NCI-H1417 treated with DMSO at 0.1 percent for 48 hours (cell line): ENCODE measurements at places on chromosomes 4 and X.

GRCh38 chr4:80235451-80235850 is 31.0 kb upstream of the FGF5 start:
- no peak for DNase-seq

DNA sequence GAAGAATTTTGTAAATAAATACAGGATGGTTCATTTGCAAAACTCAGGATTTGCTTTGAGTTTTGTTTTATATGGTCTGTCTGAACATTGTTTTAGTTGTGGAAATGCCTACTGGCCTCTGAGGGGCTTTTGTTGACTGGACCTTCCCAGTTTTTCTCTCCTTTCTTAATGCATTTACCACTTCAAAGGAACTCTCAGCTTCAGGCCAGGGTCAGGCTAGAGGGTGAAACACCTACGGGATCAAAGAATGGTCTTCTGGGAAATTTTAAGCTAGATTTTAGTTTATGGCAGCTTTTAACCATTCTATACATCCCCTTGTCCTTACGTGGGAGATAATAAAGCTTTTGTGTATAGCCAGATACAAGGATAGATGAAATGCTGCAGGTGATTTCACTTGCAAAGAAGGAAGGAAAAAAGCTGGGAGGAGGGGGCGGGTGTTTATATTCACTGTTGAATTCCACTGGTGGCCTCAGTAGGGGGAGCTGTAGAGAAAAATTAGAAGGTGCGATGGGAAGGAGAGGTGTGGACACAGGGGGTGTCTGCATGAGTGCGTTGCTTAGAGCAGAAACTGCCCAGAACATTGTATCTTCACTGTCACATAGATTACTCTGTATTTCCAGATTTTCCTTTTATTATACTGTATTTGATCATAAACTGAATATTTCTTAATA is 151.8 kb downstream of the TSPAN5 start:
- DNase-seq: no peak

DNA sequence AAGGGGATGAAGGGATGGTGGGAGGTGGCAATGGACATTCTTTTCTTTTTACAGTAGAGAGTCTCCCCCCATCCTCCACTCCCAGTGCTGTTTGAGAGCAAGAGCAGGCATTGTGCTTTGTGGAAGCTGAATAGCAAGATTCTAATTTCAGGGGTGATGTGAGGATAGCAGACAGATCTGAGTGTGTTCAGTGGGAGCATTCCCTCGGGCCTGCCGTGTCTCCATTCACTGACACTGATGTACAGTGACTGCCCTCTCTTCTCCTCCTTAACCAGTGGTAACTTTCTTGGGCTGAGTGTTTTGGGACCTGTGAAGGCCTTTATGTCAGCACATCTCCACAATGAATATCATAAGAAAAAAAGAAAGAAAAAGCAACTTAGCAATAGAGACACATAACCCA is 396.6 kb upstream of the RPS6KA3 start:
- DNase-seq: no peak

GRCh38 chrX:13990126-13990800 is 39.4 kb downstream of the GEMIN8 start:
- no peak for DNase-seq

DNA sequence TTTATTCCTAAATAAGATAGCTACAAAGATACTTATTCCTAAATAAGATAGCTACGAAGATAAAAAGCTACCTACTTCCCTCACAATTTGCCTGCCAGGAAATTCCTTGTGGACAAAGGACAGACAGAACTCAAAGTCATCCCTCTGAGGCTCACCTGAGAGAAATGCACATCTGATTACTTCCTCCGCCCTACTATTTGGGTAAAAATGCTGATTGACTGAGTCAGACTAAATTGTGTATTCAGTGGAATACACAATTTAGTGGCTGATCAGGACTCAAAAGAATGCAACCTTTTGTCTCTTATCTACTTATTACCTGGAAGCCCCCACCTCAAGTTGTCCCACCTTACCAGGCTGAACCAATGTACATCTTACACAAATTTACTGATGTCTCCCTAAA is 10.3 kb upstream of the MAGEB16 start:
- no peak for DNase-seq

DNA sequence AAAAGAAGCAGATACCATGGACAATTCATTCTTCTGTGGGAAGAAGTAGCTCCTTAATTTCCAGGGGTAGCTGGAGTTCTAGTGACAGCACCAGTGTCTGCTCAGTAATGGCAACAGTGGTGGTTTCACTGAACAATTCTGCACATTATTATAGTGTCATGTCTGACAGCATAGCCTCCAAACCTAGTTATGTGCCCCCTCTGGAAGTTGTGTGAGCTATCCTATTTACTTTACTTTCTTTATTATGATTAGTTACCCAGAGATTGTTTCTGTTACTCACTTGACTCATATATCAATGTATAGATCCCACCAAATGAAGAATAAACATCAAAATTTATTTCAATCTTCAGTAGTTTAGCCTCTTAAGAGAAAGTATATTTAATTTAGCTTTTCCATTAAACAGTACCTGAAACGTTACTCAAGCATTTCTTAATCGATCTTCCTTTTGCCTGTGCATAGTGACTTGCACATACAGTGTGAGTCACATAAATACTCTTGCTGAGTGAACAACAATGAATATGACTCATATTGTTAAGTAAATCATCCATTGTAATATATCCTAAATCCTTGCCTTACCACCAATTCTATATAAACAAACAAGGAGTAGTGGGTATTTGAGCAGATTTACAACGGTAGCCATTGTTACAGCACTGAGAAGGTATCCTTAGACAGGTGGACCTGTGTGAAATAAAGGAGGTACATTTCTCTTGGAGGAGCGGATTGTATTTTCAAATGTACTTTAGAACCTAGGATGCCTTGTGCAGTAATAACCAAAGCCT is 534.7 kb downstream of the ANKRD50 start:
- DNase-seq: no peak
